ENCODE measurements at places on chromosomes 12 and 14.

- DNase-seq = no peak
These were observed 5.1 kb downstream of the P3H3 start for GRCh38 chr12:6833189-6833890.

DNA sequence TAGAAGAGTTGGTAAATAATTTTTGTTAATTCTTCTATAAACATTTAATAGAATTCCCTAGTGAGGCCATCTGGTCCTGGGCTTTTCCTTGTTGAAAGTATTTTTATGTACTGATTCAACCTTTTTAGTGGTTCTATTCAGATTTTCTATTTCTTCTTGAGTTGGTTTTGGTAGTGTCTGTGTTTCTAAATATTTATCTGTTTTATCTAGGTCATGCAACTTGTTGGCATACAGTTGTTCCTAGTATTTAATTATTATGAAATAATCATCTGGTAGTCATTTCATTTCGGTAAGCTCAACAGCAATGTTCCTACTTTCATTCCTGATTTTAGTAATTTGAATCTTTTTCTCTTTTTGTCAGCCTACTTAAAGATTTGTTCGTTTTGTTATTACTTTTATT lies 234.1 kb upstream of the GARIN2 start:
- DNase-seq = no peak

GRCh38 chr14:92702441-92702918 lies 45.9 kb downstream of the LGMN start:
- DNase-seq = no peak

GRCh38 chr12:66044731-66045130 lies 85.8 kb downstream of the LLPH start:
- DNase-seq = no peak

DNA sequence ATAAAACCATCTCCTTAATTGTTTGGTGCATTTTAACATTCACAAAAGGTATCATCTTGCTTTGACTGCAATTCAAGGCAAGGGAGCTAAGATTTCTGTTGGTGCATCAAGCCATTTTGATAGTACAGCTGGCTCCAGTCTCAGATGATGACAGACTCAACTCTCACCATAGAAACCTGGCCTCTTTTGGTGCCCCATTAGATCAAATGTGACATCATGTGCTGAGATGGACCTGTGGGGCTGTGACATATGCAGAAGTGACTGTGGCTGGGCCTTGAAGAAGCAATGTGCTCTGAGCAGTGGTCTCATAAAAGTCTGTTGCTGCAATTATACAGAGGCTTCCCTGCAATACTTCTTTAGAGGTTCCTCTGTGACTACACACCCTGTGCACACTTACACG lies 88.4 kb downstream of the SLC2A13 start:
- DNase-seq = no peak

GRCh38 chr12:64724201-64724745 lies 34.9 kb downstream of the GNS start:
- DNase-seq = no peak

DNA sequence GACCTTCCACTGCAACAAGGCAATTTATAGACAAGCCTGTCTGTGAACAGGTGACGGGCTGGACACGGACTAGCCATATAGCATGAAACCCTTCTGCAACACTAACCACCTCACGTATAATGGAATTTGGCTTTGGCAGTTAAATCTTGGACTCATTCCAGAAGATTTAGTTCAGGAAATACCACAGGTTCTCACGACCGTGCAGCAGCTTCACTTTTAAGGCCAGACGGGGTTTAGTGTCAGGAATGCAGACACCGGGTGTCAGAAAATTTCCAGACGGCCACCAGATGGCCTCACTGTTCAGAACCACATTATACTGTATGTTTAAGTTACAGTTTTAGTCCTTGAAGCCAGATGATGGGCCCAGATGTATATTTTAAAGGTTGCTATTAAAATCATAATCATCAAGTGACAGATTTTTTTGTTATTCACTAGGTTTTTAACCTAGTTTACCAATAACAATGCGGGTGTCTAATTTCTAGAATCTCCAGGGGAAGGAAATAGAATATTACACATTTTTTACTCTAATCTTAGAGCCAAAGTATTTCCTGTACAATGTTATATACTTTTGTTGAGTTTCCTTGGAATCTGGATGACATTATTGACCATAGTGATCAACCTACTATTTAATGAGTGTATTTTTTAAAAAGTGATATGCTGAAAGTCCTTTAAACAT lies 90.5 kb upstream of the TMPO start:
- DNase-seq = peak; percentile 42

DNA sequence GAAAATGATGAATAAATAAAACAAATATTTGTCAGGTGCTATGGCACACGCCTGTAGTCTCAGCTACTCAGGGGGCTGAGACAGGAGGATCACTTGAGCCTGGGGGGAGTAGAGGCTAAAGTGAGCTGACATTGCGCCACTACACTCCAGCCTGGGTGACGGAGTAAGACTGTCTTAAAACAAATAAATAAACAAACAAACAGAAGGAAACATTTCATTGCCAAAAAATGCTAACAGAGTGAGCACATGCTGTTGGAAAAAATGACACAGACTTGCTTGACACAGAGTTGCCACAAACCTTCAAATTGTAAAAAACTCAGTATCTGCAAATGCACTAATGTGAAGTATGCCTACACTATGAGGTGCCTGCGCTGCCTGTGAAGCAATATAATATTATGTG lies 50.8 kb upstream of the AP4S1 start:
- DNase-seq = no peak

GRCh38 chr12:13562915-13563742 lies 366.6 kb downstream of the EMP1 start:
- DNase-seq = no peak

GRCh38 chr12:76546889-76547288 lies 12.7 kb downstream of the OSBPL8 start:
- no peak for DNase-seq

DNA sequence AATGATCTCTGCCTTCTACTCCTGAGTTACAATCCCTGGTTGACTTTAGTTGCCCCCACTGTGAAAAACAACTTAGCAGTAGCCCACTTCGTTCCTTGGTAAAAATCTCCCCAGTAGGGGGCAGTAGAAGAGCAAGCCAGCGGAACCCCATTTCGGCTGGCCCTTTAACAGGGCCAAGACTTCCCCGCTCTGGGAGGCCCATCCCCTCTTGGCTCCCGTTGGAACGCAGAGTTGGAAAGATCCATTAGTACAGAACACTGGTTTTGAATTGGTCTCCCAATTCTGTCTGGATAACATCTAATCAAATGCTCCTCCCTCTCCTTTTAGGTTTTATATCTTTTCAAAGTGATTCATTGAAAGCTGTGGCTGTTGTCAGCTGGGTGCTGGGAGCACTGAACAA lies 1133.3 kb downstream of the BCL11B start:
- peak; percentile 62 for DNase-seq

- no peak for DNase-seq
These were observed 65.8 kb downstream of the PITPNM2 start for GRCh38 chr12:123085066-123085465.

DNA sequence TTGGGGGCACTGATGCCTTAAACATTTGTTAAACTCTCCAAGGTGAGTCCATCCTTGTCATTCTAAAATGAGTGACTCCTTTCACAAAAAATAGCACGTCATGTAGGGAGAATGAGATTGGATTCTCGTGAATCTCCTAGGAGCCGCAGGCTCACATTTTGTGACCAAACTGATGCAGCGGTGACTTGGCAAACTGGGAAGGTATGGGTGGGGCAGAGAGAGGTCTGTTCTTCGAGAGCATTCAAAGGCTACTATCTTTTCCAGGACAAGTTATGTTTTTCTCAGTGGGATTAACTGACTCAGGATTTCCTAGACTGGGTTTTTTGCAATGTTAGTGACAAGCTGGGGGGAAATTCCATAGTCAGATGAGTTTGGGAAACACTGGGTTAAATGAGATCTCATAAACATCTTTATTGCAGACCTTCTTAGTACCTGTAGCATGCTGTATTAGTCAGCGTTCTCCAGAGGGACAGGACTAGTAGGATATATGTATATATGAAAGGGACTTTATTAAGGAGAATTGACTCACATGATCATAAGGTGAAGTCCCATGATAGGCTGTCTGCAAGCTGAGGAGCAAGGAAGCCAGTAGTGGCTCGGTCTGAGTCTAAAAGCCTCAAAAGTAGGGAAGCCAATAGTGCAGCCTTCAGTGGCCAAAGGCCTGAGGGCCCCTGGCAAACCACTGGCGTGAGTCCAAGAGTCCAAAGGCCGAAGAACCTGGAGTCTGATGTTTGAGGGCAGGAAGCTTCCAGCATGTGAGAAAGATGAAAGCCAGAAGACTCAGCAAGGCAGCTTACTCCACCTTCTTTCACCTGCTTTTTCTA lies 61.0 kb downstream of the FOXN4 start:
- no peak for DNase-seq

DNA sequence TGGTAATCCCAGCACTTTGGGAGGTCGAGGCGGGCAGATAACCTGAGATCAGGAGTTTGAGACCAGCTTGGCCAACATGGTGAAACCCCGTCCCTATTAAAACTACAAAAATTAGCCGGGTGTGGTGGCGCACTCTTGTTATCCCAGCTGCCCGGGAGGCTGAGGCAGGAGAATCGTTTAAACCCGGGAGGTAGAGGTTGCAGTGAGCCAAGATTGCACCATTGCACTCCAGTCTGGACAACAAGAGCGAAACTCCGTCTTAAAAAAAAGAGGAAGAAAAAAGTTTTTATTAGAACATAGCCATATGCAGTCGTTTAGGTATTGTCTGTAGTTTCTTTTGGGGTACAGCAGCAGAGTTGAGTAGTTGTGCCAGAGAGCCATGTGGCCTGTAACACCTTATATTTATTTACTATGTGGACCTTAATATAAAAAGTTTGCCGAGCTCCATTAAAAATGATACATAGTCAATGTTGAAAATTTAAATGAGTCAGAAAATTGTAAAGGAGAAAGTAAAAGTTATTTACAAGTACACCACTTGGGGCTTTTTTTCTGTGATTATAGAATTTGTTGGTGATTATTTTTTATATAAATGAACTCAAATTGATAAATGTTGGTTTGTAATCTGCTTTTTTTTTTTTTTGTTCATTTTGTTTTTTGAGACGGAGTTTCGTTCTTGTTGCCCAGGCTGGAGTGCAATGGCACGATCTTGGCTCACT lies 2.2 kb downstream of the ADIPOR2 start:
- no peak for DNase-seq

DNA sequence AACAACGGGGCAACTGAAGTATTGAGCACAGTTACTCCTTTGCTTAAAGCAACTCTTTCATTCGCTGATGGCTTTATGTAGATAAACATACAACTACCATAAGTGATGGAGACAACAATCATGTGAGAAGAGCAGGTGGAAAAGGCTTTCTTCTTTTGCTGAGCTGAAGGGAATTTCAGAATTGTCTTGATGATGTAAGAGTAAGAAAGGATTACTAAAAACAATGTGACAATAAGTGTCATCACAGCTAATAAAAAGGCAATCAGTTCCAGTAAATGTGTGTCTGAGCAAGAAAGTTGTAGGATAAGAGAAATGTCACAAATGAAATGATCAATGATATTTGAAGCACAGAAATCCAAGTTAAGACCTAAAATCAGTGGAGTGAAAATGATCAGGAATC lies 647 bp downstream of the OR6C70 start:
- no peak for DNase-seq

- no peak for DNase-seq
These were observed 40.8 kb upstream of the OTOGL start for GRCh38 chr12:80058586-80058985.

DNA sequence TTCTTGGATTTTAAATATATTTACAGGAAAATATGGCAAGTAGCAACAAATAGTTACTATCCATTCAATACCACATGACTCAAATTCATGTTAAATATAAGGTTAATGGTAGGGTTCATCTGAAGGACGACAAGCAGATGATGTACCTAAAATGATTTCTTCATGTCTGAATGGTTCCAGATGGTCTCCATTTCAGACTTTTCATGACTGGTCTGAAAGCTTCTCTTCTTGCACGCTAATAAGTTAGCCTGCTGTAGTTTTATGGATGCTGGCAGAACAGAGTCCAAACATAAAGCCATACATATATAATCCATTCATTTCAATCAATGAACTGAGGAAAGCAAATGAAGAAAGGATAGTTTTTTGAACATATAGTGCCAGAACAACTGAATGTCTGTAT lies 257.0 kb upstream of the MGAT4C start:
- DNase-seq = no peak

DNA sequence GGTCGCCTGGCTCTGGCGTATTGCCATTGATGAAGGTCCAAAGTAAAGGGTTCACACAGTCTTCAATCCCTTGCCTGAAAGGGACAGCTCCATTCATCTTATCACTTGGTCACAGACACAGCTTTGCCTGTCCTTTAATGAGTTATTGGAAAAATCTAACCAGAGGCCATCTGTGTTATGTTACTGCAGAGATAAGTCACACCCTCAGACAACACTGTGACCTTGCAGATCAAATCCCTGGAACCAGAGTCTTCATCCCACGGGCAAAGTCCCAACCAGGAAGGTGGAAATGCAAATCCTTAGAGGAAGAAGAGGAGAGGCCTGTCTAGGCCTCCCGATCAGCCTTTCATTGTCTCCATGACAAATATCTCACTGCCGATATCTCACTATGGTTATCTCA lies 68.3 kb upstream of the SCN8A start:
- DNase-seq = no peak

- DNase-seq = no peak
These were observed 3.0 kb upstream of the TAS2R14 start for GRCh38 chr12:10941916-10942607.

- DNase-seq = no peak
These were observed 10.6 kb upstream of the ATF1 start for GRCh38 chr12:50753232-50753769.

DNA sequence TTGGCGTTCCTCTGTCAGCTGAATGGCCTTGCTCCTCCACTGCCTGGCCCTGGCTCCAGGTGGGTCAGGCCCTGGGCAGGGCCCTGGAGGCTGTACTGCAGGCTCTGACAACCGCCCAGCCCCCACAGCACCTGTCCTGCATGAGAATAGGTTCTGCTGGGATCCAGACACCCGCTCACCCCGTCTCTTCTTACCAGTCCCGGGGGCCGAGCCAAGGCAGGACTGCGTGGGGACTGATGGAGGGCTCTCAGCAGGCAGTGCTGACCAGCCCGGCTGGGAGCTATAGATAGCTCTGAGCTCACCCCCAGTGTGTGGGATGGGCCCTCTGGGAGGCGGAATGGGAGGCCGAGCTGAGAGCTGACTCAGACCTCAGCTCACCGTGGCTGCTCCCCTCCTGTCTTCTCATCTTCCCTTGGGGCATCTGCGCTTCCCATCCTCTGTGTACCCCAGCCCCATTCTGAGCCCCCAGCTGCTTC lies 39.6 kb downstream of the TEAD4 start:
- no peak for DNase-seq

GRCh38 chr12:70043490-70044138 lies 199.6 kb upstream of the CNOT2 start:
- DNase-seq = no peak
